ENCODE measurements at places on chromosomes 7 and 10.

DNA sequence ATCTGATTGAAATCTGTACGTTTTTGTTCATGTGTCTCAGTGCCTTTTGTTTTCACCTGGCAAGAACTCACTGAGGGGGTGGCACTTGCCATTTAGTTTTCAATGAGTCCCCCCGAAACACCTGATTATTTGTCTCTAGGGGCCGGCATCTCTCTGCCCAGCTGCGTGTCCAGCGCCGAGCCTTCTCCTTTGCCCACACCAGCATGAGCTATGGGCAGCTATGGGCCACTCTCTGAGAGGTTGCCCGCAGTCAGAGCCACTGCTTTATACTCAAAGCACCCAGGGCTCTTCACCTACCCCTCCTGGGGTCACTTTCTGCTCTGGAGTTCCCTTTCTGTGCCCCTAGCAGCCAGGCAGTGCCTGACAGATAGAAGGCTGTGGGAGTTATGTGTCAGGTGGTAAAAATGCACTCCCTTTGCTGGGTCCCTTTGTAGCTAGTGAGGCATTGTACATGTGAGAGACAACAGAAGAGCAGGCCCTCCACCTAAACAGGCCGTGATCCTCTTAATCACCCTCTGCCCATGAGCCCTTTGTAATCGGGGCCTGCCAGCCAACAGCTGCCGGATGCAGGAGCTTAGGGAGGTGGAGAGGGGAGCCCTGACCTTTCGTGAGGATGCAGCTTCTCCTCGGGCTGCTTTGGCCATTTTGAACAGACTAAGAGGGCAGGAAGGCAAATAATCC lies 133.1 kb upstream of the NPS start:
- no peak for DNase-seq

DNA sequence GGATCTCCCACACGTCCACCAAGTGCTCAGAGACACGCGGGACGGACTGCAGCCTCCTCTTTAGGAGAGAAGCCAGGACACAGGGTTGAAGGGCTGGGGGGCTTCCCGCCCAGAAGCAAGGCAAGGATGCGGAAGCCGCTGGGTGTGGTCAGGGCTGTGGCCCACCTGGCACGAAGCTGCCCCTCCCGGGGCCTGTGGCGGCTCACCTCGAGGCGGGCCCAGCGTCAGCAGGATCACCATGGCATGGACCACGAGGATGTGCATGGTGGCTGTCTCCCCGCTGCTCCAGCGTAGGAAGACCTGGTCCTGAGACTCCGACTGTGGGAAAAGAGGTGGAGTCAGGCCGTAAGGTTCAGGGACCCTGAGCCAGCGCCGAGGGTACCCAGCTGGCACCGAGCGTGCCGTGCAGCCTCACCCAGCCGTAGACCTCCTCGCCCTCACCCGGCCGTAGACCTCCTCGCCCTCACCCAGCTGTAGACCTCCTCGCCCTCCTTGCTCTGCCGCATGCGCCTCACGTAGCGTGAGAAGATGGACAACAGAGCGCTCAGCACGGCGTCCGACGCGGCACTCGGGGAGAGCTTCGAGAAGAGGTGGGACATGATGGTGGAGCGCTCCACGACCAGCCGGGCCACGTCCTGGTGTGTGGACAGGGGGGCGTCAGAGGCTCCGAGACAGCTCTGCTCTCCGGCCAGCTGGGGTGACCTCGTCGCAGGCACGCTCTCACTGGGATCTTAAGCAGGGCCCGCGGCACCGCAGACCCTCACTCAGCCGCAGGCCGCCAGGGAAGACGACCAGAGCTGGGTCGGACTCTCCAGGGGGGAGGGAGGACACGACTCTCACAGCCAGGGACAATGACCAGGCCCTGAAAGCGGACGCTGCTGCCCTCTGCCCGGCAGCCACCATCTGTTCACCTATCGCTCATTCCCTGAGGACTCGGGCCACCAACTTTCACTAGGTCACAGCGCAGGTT lies 20.4 kb downstream of the INTS1 start:
- DNase-seq = no peak

GRCh38 chr7:55073976-55074528 lies 55.2 kb downstream of the EGFR start:
- DNase-seq = no peak

DNA sequence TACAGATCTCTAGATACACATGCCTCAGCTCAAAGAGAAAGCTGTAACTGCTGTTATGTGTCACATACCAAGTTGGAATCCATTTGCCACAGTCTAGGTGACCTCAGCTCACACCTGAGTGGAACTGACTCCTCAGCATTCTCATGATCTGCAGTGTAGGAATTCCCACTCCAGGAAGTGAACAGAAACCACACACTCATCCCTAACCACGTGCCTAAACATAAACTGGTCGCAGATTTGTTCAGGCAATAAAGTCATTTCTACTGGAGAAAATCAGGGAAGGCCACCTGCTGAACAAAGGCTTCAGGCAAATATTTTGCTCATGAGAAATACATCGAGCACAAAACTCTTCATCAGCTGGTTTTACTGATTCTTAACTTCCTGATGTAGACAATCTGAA lies 23.0 kb upstream of the ZMYND11 start:
- no peak for DNase-seq

- DNase-seq = no peak
These were observed at the start of gene TAS2R16 for GRCh38 chr7:122995600-122995999. TSS of gene TAS2R16 (minus strand) at chr7:122995700. CDS start at chr7:122995634, 66 bp downstream.

GRCh38 chr7:148589640-148590039 lies 926 bp upstream of the C7orf33 start:
- DNase-seq = no peak

GRCh38 chr7:140417456-140418155 lies 13.7 kb downstream of the RAB19 start:
- no peak for DNase-seq

DNA sequence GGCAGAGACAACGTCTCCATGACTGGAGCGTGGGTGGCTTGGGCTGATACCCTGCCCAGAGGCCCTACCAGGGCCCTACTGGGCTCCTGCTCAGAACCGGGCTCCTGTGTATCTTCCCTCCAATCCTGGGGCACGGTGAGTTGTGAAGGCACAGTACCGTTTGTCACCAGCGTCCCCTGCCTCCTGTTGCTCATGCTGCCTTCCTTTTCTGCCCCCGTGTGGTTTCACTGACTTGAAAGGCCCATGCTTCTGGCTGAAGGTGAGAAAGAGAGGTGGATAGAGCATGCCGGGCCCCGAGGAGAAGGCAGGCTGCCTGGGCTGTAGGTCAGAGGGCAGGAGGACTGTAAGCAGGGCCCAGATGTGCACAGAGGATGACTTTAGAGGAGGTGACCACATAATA lies 9.1 kb upstream of the DMBT1 start:
- DNase-seq = peak; percentile 16

- no peak for DNase-seq
These were observed 1.1 kb upstream of the AKR1B1 start for GRCh38 chr7:134459981-134460380.

- DNase-seq = no peak
These were observed 59.8 kb downstream of the VAX1 start for GRCh38 chr10:117078168-117078837.

DNA sequence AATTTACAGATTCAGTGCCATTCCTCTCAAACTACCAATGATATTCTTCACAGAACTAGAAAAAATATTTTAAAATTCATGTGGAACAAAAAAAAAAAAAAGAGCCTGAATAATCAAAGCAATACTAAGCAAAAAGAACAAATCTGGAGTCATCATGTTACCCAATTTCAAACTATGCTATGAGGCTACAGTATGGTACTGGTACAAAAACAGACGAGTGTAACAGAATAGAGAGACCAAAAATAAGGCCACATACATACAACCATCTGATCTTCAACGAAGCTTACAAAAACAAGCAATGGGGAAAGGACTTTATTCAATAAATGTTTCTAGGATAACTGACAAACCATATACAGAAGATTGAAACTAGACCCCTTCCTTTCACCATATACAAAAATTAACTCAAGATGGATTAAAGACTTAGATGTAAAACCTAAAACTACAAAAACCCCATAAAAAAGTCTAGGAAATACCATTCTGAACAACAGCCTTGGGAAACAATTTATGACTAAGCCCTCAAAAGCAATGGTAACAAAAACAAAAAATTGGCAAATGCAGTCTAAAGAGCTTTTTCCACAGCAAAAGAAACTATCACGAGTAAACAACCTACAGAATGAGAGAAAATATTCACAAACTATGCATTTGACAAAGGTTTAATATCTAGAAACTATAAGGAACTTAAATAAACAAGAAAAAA lies 207.7 kb downstream of the PTN start:
- DNase-seq = no peak

DNA sequence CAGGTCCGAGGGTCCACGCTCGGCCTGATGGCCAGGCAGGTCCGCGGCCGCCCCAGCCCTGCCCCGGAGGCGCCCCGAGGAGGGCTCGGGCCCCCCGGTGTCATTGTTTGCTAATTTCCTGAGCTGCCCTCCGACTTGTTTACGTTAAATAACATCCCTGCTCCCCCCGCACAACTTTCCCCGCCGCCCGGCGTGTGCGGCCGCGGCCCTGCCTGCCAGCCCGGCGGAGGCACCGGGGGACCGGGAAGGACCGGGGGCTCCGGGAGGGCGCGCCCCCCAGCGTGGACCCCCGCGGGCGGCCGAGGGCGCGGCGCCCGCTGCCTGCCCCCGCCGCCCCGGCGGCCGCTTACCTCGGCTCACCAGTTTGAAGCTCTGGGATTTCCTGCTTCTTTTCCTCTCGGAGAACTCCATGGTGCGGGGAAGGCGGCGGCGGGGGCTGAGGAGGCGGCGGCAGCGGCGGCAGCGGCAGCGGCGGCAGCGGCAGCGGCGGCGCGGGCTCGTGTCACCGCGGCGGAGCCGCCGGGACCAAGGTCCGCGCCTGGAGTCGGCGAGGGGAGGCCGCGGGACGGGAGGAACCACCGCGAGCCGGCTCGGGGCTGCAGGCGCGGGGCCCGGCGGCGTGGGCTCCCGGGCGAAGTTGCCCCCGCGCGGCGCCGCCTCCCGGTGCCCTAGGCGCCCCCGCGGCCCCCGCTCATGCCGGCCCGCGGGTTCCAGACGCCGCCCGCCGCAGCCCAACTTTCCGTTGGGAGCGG lies 515 bp downstream of the BEND7 start:
- no peak for DNase-seq

DNA sequence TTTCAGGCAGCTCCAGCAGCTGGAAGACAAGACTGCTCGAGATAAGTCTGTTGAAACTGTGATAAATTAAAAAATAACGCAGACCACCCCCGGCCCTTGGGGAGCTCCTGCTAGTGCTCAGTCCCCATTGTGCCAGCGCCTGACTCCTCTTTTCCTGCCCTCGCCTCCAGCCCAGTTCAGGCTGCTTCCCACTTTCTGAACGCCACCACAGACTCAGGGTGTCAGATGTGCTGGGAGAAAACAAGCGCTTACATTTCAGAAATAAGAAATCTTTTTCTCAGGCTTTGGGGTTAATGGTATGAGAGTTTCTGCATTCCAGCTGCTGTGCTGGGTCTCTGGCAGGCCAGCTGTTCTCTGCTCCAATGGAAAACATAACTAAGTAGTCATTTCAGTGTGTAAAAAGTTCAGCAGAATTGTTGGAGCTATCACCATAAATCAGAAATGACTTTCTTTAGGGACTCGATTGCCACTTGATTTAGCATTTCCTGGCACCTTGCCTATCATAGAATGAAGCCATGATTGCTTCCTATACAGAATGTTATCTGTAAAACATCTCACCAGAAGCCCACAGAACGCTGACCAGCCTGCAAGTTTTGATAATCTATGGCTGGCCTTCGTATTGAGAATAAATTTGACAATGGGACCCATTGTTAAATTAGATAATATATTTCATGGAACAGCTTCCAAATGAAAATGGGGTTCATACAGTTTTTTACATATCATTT lies 257.0 kb upstream of the ZNF32 start:
- DNase-seq = no peak

GRCh38 chr10:55410415-55410885 lies 609.4 kb upstream of the PCDH15 start:
- DNase-seq = no peak

- DNase-seq = no peak
These were observed 371.9 kb downstream of the PHF14 start for GRCh38 chr7:11345621-11346020.

GRCh38 chr10:18378766-18379165 lies 238.5 kb downstream of the CACNB2 start:
- no peak for DNase-seq

GRCh38 chr10:124092860-124093773 lies at the start of gene CHST15:
TSS of gene CHST15 (minus strand) at chr10:124093598. CDS start at chr10:124046212, 47,386 bp downstream.
- no peak for DNase-seq

- DNase-seq = no peak
These were observed 5.9 kb upstream of the LGI1 start for GRCh38 chr10:93751832-93752231.

- DNase-seq = no peak
These were observed 267.8 kb downstream of the SH2D4B start for GRCh38 chr10:80805343-80806020.

- DNase-seq = no peak
These were observed 232.0 kb upstream of the NRP1 start for GRCh38 chr10:33566426-33566825.

- DNase-seq = no peak
These were observed 6.5 kb upstream of the SDK1 start for GRCh38 chr7:3294432-3295100.

GRCh38 chr10:43749940-43750552 lies 101.4 kb upstream of the ZNF32 start:
- no peak for DNase-seq

DNA sequence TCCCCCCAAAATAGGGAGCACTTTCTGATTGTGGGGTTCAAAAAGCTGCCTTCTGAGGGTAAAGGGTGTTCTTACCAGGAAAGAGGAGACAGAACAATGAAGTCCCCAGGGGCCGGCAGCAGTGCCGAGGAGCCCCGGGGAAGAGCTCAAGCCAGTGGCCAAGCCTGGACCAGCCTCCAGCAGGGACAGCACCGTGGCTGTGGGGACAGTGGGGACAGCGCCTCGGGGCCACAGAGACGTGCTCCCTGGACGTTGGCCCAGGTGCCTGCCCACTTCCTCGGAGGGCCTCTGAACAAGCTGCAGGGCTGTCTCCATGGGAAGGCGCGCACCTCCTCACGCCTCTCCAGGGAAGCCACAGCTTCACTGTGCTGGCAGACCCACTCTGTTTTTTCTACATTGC lies 312.6 kb downstream of the PTPRN2 start:
- no peak for DNase-seq

GRCh38 chr7:99000196-99000903 lies 122.0 kb downstream of the TRRAP start:
- no peak for DNase-seq

GRCh38 chr10:104332243-104333031 lies 5.8 kb downstream of the ITPRIP start:
- DNase-seq = no peak

- no peak for DNase-seq
These were observed 64.7 kb downstream of the ZMIZ1 start for GRCh38 chr10:79133416-79133815.

DNA sequence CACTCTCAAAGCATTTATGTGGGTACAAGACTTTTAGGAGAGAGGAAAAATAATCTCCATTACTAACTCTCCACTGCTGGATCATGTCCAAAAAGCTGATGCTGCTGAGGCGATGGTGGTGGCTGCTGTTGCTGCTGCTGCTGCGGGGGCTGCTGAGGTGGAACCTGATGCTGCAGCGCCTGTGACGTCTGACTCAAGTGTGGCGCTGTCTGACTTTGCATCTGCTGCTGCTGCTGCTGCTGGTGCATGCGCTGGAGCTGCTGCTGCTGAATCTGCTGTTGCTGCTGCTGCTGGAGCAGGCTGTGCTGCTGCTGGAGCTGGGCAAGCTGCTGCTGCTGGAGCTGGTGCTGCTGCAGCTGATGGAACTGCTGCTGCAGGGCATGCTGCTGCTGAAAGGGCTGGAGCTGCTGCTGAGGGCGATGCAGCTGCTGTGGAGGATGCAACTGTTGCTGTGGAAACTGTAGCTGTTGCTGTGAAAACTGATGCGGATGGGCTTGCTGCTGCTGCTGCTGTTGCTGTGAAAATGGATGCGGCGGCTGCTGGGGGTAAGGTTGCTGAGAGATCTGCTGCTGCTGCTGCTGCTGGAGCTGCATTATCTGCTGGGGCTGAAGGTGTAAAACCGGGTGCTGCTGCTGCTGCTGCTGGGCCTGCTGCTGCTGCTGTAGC lies 34.5 kb downstream of the PAXIP1 start:
- DNase-seq = no peak
